ENCODE measurements at places on chromosomes 3 and 15.

GRCh38 chr3:33145221-33145900 lies 31.5 kb downstream of the CRTAP start:
- no peak for DNase-seq

GRCh38 chr3:17753632-17753992 lies 11.2 kb upstream of the TBC1D5 start:
- DNase-seq, result no peak

GRCh38 chr3:12097971-12098370 lies 60.7 kb downstream of the TIMP4 start:
- no peak for DNase-seq

DNA sequence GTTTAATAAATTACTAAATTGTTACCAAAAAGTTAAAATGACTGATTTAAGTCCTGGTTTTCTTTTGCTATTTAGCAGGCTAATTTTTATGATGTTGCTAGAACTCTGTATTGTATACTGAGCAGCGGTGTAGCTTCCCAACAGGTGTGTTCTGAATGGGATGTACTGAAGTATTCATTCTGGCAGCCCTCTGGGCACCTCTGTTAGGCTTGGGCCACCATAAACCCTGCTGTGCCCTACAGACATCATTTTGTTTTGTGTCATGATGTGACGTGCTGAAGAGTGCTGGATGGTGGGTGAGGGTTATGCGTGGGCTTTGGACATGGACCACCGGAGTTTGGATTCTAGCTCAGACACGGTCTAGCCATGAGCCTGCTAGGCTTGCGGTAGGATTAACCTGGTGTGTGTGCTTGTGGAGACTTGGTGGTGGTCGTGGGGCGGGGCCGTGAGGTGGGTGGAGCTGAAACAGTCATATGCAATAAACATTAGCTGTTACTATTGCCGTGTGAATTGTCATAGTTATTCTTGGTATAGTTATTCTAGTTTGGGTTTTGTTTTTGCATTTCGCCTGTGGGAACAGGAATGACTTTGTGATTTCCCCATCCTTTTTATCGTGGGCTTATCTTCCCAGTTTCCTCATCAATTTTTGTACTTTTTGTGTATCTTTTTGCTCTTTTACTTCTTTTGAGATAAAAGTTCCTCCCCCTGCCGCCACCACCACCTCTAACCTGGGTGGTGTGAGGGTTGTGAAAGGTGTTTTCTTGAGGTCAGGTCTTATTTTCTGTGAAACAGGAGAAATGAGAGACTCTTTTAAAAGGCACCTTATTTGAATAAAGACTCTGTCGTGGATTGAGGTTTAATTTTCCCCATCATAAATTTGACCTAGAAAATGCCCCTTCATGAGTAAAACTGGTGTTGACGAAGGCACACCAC lies 93.7 kb downstream of the MCTP2 start:
- no peak for DNase-seq

- no peak for DNase-seq
These were observed 15.9 kb upstream of the SLC4A7 start for GRCh38 chr3:27500035-27500434.

DNA sequence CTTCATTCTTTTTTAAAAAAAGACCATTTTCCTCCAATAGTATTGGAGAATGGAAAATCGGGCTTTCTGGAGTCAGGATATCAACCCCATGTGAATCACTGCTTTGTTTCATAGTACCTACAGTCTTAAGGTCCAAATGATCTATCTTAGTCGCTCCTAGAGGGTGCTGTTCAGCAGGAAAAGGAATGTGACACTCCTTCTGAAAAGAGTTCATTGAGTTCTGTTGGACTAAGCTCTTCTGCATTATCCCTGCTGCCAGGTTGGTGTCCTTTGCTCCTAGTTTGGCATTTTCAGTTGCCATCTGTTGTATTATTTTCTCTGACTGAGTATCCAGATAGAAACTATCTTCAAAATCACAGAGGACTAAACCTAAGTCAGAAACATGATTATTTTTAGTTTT lies 57.2 kb downstream of the POLQ start:
- DNase-seq, result no peak

- no peak for DNase-seq
These were observed 103.5 kb upstream of the RPL32 start for GRCh38 chr3:12944849-12945248.

GRCh38 chr3:38450853-38451252 lies 2.8 kb upstream of the ACVR2B start:
- DNase-seq, result no peak

DNA sequence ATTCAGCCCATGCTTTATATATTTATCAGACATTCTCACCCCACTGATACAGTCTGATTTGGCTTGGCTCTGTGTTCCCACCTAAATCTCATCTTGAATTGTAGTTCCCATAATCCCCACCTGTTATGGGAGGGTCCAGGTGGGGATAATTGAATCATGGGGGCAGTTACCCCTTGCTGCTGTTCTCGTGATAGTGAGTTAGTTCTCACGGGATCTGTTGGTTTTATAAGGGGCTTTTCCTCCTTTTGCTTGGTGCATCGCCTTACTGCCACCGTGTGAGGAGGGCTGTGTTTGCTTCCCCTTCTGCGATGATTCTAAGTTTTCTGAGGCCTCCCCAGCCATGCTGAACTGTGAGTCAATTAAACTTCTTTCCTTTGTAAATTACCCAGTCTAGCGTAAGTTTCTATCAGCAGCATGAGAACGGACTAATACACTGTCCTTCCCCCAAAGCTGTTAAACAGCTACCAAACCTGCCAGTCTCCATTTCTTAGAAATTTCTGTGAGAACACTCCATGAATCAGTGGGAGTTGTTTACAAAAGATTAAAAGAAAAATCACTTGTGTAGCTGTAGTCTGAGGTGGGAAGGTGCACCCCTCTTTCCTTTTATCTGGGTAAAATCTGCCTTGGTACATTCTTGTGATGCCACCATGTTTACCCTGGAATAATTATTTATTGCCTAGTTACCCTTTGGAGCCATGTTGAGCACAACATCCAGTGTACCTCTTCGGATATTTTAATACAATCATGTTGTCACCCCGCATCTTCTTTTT lies 160.5 kb downstream of the THSD4 start:
- no peak for DNase-seq

GRCh38 chr3:21960033-21960432 lies 209.0 kb upstream of the ZNF385D start:
- no peak for DNase-seq

GRCh38 chr3:37457378-37458065 lies 283.1 kb upstream of the LRRFIP2 start:
- DNase-seq, result no peak

DNA sequence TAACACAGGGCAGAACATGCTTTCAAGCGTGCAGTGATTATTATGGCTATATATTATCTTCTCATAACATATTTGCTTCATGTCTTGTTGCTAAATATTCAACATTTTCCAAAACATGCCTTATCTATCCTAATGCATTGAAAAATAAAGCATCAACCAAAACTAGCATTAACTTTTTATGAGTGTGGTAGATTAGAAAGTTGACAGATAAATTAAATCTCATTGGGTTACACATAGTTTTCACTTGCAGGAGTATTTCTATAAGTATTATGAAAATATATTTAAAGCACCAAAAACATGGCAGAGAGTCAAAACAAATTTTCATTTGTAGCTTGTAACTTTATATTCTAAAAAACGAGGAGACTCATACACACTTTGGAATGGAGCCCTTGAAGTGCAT lies 141.5 kb downstream of the CADM2 start:
- DNase-seq, result no peak

DNA sequence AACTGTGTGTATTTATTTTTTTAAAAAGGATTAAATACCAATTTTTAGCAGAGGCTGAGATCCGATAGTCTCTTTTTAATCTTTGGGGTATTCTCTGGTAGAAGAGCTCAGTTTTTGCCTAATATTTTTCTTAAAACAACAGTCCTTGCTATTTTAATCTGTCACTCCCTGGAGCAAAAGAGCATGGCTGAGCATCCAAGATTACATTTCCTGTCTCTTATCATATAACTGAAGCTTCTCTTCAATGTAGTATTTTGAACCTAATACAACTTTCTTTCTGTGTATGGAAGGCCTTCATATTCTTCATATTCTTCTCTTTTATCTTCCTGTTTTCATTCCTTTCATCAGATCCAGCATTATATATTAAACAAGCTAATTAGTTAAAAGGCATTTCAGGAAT lies 293.7 kb downstream of the NSUN3 start:
- DNase-seq, result no peak

- DNase-seq, result no peak
These were observed 37.1 kb upstream of the IL12A start for GRCh38 chr3:159951540-159951939.

- no peak for DNase-seq
These were observed 77.5 kb upstream of the IL12A start for GRCh38 chr3:159910991-159911663.

DNA sequence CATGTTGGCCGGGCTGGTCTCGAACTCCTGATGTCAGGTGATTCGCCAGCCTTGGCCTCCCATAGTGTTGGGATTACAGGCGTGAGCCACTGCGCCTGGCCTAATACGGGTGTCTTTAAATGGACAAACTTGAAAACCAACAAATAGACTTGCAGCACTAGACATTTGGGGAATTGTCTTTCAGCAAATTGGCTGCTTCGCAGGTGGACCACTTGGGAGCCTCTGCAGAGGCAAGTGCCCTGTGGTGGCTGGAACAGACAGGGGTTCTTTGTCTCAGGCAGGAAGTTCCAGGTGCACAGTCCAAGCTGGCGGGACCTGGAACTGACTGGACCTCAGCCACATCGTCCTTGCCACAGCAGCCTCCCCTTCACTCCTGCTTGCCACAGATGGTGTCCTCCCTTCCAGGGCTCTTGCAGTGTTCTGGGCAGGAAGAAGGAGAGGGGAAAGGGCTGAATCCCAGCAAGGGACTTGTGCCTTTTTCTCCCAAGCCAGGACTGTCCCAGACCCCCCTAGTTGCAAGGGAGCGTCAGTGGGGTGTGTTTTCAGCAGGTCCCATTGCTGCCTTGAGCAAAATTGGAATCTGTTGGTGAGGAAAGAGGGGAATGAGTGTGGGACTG lies 94.3 kb downstream of the TBC1D2B start:
- DNase-seq, result no peak

Measured in NCI-H526 treated with DMSO at 0.1 percent for 48 hours (cell line).